ENCODE measurements at places on chromosomes 12 and 14. TPM values are rescaled to one million over a fixed set of nuclear protein-coding genes. Genes with fewer than 3 reads are reported as not detected.

- no peak for DNase-seq
Measured at GRCh38 chr12:38555620-38556591, 239.3 kb downstream of the ALG10B start.

GRCh38 chr14:104956290-104956890 is 21.8 kb downstream of the AHNAK2 start:
- no peak for DNase-seq

GRCh38 chr12:57899010-57899662 is 42.2 kb upstream of the ATP23 start:
- DNase-seq, result no peak

GRCh38 chr12:105024928-105025327 is 38.8 kb downstream of the NOPCHAP1 start:
- DNase-seq, result no peak

GRCh38 chr12:75707983-75708382 is 196.6 kb upstream of the KRR1 start:
- no peak for DNase-seq

The CORO1C gene
- polyA plus RNA-seq, result 70.2 TPM

The DHRS2 gene
- 4.1 TPM for polyA plus RNA-seq

The CCDC197 gene
- polyA plus RNA-seq, result 31.0 TPM

All from testis (tissue), 5 donors.